ENCODE measurements at places on chromosomes 2 and 18. TPM values are rescaled to one million over a fixed set of nuclear protein-coding genes. Genes with fewer than 3 reads are reported as not detected.

- DNase-seq, result no peak
These were observed 1.7 kb downstream of the CYP20A1 start for GRCh38 chr2:203240491-203240890.

The DPP10 gene
- total RNA-seq, result 0.29 TPM

DNA sequence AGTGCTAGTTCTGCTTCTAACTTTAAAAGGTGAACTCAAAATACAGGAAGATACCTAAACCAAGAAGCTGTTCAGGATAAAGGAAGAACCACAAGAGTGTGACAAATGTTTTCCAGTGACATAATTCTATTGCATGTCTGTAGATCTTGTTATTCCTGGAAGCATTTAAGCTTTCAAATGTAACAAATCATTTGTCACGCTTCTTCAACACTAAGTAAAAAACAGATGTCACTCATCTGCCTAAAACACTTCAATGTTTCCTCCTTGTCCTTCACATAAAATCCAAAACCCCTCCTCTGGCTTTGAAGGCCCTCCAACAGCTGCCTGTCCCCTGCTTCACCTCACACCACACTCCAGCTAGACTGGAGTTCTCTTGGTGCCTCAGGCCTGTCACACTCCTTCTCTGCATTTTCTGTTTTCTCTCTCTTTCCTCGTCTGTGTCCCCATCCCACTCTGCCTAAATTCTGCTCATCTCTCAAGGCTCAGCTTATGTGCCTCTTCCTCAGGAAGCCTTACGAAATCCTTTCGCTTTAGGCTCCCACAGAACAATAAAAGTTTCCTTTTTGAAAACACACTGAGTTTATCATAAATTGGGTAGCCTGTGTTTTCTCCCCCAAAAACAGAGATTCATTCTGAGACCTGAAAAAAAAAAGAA, 6.4 kb upstream of the CLEC4F start:
- DNase-seq, result no peak

GRCh38 chr2:165467921-165468320, 1.6 kb upstream of the CSRNP3 start:
- no peak for DNase-seq

The ANKRD30BL gene
- total RNA-seq, result not detected

The REG1B gene
- not detected for total RNA-seq

DNA sequence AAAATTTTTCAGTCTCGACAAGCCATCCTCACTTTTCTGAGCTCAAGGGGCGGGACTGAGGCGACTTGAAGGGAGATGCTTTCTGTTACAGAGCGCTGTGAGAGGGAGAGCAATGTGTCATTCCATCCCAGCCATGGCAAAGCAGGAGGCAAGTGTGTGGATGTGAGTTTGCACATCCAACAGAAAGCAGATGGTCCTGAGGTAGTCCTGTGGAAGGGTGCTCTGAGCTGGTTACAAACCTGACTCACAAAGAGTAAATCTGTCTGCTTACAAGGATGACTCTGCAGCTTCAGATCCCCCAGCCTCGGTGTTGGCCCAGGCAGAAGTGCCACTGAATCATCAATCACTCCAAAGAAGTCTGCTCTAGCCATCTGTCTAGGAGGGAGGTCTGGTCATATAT, 482.0 kb upstream of the DCC start:
- no peak for DNase-seq

The CRYGC gene
- total RNA-seq, result not detected

The SERPINB3 gene
- not detected for total RNA-seq

The CCL20 gene
- 1.3 TPM for total RNA-seq

GRCh38 chr2:172588931-172589330, 33.0 kb downstream of the PDK1 start:
- DNase-seq, result no peak

- no peak for DNase-seq
These were observed 30.2 kb upstream of the ROCK1 start for GRCh38 chr18:21141668-21142422.

The CNTNAP5 gene
- total RNA-seq, result 0.66 TPM

GRCh38 chr2:113069676-113070605, 2.2 kb downstream of the IL1F10 start:
- DNase-seq, result no peak

- no peak for DNase-seq
These were observed 5.1 kb downstream of the CHPF start for GRCh38 chr2:219538504-219538951.

DNA sequence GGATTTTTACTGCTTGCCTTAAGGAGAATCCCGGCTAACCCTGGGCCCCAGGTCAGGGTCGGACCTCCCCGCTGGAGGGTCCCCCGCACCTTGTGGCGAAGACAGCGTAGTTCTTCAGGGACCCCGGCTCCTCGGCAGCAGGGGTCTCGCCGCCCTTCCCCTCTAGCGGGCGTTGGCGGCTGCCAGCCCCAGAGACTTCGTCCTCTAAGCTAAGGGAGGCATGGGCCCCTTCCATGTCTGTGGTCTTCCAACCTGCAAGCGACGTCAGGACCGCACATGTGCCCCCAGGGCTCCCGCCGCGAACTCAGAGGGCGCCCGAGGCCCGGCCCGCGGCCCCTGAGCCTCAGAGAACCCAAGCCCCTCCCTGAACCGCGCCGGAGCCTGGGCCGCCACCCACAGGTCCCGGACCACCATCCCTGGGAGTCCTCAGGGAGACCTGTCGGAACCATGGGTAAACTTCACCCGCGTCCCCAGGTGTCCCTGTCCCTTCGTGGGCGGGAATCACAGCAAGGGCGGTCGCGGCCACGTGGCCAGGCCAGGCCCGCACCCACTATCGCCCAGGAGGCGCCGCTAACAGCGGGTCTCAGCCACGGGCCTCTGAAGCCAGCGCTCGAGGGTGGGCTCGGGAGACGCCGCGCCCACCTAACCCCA, 562 bp downstream of the ANKMY1 start:
- no peak for DNase-seq

DNA sequence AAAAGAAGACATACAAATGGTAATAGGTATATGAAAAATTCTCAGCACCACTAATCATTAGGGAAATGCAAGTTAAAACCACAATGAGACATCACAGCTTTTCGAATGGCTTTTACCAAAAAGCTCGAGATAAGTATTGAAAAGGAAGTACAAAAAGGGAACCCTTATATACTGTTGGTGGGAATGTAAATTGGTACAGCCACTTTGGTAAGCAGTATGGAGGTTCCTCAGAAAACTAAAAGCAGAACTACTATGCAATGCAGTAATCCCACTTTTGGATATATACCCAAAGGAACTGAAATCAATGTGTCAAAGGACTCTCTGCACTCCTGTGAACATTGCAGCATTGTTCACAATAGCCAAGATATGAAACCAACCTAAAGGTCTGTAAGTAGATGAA, 107.5 kb upstream of the SPATS2L start:
- DNase-seq, result no peak

GRCh38 chr2:212227755-212228154, 310.8 kb downstream of the ERBB4 start:
- peak; percentile 32 for DNase-seq

- DNase-seq, result no peak
These were observed 77.7 kb downstream of the MAP2 start for GRCh38 chr2:209501579-209501978.

DNA sequence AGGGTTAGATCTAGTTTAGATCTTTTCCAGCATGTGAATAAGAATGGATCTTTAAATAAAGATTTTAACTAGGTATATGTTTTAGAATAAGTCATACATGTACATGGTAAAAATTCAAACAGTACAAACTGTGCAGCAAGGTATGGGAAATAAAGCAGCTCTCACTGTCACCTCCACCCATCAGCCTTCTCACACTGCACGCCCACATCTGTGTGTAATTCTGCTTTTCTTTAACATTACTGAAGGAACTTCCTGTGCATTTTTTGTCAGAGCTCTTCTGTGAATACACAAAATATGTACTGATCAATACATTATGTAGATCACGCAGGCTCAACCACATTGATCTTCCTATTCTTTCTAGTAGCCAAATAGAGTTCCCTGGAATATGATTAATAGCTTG, 3.4 kb downstream of the CASP8 start:
- no peak for DNase-seq

The IL1A gene
- 0.44 TPM for total RNA-seq

The MARS2 gene
- total RNA-seq, result 6.9 TPM

- DNase-seq, result no peak
These were observed 390.4 kb downstream of the CMPK2 start for GRCh38 chr2:6475155-6475940.

DNA sequence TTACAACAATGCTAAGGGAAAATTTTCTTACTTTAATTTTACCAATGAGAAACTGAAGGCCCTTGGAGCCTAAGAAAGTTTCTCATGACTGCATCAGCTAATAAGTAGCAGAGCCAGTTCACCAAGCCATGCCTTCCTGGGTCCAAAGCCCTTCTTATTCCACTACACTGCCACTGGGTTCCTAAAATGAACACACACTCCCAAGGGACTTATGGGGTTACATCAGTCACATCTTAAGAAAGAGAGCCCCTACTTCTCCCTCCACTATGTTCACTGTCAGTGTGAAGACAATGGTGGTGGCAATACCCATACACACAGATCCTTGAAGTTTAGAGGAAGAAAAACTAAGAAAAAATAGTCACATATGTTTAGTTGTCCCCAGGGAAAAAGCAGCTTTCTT, 20.6 kb downstream of the MBD2 start:
- DNase-seq, result no peak

DNA sequence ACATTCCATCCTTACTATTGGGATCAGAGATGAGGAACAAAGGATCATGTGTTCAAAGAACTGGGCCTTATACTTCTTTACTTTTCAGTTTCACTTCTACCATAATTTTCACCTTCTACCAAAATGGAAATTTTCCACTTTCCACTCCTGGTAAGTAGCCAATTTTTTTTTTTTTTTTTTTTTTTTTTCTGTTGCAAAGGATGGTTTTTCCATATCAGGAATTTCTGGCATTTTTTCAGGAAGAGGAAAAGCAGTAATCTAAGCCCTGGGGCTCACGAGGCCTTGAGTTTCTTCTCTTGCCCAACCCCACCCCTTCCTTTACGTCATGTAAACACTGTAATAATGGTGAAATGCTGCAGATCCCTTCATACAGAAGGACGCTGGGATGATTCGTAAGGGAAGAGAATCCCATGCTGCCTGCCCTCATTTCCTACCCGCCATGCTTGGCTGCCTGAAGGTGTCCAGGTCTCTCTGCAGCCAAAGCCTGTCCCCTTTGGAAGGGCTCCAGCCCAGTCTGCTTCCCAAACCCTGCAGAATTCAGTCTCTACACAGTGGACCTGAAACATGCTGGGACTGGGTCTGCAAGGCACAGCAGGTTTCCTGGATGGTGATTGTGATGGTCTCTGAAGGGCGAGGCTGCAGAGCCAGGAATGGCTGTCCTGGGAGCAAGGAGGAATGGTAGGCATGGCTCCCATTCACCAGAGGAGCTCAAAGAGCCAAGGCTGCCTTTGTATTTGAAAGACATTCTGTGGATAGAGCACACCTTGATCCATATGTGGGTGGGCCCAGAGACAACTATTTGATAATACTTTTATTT, 57.0 kb downstream of the EFR3B start:
- DNase-seq, result no peak

The RAB31 gene
- total RNA-seq, result 22.4 TPM

- DNase-seq, result no peak
These were observed 48.6 kb downstream of the GYPC start for GRCh38 chr2:126704434-126705160.

DNA sequence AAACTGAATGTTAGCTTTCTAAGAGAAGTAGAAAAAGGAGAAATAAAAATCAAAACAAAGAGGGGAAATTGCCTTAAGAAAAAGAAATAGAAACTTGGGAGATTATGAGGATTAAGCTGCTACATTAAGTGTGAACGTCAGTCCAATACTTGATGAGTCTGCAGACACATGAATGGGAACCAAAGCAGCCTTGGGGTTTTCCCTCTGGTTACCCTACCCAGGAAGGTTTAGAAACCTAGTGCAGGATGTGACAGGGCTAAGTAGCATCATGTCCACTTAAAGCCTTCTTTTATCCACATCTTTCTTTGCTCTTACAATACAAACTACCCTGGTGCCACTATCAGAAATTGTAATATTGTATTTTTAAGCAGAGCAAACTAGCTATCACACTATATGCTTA, 22.3 kb downstream of the SLC35F5 start:
- DNase-seq, result no peak

The DLX1 gene
- total RNA-seq, result not detected

The MOGAT1 gene
- total RNA-seq, result not detected

The DCDC2C gene
- 0.33 TPM for total RNA-seq

GRCh38 chr2:176156807-176157498, at the start of gene HOXD3:
HOXD3 (plus strand) TSS chr2:176157307; CDS start chr2:176169115, 11,808 bp downstream.
- no peak for DNase-seq

The RIT2 gene
- not detected for total RNA-seq

GRCh38 chr2:45236268-45236667, 227.0 kb upstream of the SIX2 start:
- DNase-seq, result no peak

The DNAH7 gene
- total RNA-seq, result 10.5 TPM
